ENCODE measurements at places on chromosomes 1 and 21.

DNA sequence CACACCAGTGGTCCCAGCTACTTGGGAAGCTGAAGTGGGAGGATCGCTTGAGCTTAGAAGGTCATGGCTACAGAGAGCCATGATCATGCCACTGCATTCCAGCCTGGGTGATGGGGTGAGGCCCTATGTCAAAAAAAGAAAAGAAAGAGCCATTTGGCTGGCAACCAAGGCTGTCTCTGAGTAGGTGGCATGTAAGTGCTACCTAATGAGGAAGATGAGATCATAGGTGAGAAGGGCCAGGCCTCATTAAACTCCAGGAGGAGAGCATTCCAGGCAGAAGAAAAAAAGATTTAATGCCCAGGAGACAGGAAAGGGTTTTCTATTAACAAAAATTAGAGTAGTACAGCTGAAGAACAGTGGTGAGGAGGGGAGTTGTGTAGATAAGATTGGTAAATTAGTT lies 103.4 kb upstream of the ZNF678 start:
- peak; percentile 12 for DNase-seq

- no peak for DNase-seq
These were observed 492.6 kb downstream of the LMO4 start for GRCh38 chr1:87821335-87821697.

GRCh38 chr1:153099461-153100045 lies 5.2 kb upstream of the SPRR2E start:
- no peak for DNase-seq

GRCh38 chr1:100708476-100709062 lies 11.0 kb upstream of the VCAM1 start:
- DNase-seq = no peak

GRCh38 chr1:220770245-220770913 lies 16.3 kb upstream of the MTARC1 start:
- no peak for DNase-seq

DNA sequence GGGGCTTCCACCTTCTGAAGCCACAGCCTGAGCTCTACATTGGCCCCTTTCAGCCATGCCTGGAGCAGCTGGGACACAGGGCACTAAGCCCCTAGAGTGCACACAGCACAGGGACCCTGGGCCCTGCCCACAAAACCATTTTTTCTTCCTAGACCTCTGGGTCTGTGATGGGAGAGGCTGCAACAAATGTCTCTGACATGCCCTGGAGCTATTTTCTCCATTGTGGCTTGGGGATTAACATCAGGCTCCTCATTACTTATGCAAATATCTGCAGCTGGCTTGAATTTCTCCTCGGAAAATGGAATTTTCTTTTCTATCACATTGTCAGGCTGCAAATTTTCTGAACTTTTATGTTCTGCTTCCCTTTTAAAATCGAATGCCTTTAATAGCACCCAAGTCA lies 795.7 kb downstream of the LTN1 start:
- no peak for DNase-seq

DNA sequence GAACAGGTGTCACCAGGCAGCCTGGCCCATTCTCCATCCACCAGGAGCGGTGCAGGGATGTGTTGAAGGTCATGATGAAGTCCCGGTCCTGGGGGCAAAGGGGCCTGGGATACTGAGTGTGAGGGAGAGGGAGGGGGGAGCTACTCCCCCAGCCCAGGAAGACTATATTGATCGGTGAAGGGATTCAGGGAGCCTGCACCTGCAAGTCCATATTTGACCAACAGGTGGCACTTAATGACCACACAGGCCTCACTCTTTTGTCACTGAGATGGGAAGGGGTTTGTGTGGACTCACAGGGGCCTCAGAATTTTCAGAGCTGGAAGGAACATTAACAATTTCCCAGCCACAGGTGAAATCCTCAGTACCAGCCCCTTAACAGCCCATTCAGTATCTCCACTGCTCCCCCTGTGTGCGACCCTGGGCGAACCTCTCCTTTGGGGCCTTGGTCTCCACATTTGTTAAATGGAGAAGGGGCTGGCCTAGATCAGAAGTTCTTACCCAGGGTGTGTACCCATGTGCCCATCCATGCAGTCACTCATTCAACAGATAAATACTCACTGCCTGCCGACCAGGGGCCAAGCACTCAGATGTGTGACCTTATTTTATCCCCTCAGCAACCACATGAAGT lies 55.6 kb downstream of the NKAIN1 start:
- DNase-seq = peak; percentile 61

GRCh38 chr1:8939362-8939995 lies 6.2 kb upstream of the CA6 start:
- DNase-seq = no peak

Data from NCI-H2171 treated with DMSO at 0.1 percent for 48 hours (cell line).